ENCODE measurements at places on chromosomes 1 and 21.

- no peak for DNase-seq
Measured at GRCh38 chr1:229024528-229025130, 246.3 kb upstream of the RAB4A start.

DNA sequence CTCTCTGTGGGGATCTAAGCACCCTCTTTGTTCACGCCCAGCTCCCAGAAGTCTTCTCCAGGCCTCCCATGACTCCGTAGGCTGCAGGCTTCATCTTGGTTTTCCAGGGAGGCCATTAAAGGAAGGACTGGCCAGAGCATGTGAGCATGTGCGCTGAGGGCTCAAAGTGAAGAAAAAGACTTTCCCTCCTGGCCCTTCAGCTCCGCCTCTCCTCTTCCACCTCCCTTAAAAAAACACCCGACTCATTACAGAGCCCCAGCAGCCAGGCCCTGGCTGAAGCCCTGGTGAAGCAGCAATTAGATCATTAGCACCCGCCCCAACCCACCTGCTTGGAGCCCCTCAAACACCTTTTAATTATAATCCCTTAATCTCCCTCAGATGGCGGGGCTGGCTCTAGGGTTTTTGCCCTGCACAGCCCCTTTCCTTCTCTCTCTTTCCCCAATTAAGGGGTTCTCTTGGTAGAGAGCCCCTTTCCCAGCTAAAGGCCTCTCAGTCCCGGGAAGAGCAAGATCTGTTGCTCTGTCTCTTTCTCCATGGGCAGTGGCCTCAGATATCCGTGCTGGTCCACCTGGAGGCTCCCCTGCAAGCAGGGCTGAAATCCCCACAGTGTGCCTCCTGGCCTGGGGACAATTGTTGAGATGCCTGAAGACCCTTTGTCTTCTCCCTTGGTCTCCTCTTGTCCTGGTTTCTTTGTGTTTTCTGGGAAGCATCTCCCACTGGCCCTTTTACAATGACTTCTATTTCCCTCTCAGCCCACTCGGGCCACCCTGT lies 30.5 kb downstream of the RHBG start:
- DNase-seq: no peak

- DNase-seq: no peak
Measured at GRCh38 chr1:25501235-25502058, 42.0 kb upstream of the LDLRAP1 start.

DNA sequence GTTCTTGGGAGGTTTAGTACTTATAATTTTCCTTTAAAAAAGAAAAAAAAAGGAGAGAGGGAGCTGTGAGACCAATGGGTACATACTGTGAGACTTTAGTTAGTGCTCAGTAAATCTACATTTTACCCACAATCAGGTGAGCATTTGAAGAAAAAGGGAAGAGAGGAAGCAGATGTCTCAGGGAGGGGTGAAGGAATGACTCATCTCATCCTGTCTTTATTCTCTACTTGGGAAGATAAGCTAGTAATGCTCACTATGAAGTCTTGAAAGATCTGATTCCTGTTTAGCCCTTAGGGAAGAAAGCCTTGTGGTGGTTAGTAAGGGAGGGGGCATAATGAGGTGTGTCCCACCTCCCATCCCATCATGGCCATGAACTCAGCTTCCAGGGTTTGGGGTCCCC lies 112.6 kb downstream of the PLD5 start:
- no peak for DNase-seq

DNA sequence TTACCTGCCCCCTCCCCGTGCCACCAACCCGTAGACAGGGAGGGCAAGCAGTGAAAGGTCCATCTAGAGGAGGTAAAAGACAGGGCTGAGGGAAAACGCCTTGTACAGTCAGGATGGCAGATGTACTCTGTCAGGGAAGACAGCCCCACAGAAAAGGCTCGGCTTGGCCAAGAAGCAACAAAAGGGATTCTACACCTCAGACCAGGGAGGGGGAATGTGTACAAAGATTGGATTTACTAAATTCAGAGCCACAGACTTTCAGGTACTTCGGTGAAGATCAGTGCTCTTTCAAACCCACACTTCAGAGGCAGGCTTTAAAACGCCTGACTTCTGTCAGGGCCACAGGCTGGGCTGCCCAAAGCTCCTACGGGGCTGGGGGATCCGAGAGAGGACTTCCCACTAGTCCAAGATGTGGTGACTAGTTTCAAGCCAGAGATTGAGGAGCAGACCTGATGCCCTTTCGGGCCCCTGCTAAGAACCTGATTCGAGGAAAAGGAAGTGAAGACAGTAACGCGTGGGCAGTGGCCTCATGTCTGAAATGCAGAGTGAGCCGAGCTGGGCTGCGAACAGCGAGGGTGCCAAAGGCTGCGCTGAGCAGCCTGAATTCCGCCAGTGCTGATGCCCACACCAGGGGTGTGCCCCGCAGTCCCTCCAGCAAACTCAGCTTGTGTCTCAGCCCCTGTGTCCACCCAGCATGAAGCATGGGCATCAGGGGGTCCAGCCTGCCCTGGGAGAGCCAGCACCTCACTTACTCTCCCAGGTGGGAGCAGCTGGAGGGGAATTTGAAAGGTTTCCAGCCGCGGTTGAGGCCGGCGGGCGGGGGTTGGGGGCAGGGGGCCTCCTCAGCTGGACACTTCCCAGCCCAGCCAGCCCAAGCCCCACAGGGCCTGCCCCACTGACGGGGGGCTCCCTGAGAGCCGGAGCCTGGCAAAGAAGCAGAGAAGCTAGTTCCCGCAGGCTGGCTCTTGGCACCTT lies 36.2 kb downstream of the KIAA1614 start:
- DNase-seq: no peak

DNA sequence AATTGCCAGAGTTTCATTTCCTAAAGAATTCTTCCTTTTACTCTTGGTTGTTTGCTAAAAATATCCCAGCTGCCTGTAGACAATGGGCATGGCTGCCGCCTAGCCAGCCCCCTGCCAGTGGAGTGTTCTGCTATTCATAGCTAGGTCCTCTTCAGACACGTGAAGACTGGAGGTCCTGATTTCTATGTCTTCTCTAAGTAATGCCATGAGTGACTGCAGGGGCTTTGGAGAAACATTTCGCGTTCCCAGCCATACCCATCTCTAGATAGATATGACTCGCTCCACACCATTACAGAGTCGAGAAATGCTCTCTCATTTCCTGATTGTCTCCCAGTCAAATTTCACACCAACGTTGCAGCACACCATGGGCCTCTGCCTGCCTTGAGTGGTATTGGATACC lies 99.5 kb upstream of the BACE2 start:
- no peak for DNase-seq

GRCh38 chr21:46100426-46100825 lies 2.5 kb downstream of the COL6A2 start:
- DNase-seq: no peak

GRCh38 chr1:229252228-229252984 lies 18.5 kb upstream of the RAB4A start:
- DNase-seq: no peak

GRCh38 chr1:188224263-188224662 lies 1395.5 kb downstream of the PLA2G4A start:
- no peak for DNase-seq

DNA sequence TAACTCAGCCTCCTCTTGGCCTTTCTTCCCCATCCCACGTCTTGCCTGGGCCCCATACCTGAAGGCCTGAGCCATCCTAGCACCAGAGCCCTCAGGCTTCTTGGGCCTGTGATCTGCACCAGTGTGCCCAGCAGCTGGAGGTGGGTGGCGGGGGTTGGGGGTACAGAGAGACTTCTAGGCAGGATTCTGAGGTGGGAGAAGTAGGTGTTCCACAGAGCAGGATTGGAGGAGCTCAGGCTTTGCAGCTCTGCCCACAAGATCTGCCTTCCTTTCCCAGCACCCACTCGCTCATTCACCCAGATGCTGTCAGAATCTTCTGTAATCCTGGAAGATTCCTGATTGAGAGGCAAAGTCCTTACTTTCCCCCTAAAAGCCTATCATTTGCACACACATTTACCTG lies 10.0 kb upstream of the GJB5 start:
- no peak for DNase-seq

DNA sequence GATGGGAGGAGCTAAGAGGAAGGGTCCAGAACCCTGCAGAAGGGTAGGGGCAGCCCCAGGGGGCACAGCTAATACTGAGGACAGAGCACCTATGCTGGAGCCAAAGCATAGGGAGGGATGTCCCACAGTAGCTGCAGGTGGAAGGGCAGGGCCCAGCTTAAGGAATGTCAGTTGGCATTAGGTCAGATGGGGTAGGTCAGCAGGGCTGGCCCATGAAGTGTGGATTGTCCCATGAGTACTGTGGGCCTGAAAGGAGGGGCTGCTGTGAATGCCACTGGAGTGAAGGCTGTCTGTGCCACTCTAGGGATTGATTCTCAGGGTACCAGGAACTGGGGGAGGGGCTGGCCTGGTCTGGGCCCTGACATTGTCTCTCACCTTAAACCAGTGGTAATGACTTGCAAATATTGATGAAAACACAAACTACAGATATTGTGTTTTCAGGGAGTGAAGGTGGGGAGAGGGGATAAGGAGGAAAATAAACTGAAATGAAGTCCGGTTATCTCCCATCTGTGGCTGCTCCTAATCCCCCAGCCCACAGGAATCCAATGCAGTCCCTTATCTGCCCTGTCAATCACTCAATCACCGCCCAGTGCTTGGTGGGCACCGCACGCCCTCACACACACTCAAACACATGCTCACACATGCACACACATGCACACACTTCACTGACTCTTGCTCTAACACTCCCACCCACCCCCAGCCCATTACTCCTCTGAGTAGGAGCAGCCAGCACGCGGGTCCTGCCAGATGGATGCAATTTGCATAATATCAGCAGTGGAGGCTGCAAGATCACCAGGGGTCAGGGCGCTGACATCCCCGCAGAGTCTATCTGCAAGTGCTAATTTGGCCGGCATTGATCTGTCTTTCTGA lies 27.8 kb downstream of the DMAP1 start:
- DNase-seq: no peak

GRCh38 chr1:24136956-24137539 lies 5.9 kb downstream of the IL22RA1 start:
- no peak for DNase-seq

DNA sequence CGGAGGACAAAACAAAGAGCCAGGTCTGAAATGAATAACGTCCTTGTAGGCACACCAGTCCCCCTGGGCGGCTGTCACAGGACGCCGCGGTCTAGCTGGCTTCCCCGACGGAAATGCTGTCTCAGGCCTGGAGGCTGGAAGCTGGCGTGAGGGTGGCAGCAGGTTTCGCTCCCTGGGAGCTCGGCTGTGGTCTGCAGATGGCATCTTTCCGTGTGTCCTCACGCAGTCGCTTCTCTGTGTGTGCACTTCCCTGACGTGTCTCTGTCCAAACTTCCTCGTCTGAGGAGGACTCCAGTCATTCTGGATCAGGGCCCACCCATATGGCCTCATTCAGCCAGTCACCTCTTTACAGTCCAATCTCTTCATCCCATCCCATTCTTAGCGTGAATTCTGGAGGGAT lies 14.2 kb downstream of the TNFRSF14 start:
- DNase-seq: no peak
